Stimulated activated CD4-positive, alpha-beta T cell treated with anti-CD3 and anti-CD28 coated beads, Interleukin-1b, Interleukin-23, amount 100 ng/mL, for 1 hour (primary cell): ENCODE measurements at places on chromosomes 3 and 15.

DNA sequence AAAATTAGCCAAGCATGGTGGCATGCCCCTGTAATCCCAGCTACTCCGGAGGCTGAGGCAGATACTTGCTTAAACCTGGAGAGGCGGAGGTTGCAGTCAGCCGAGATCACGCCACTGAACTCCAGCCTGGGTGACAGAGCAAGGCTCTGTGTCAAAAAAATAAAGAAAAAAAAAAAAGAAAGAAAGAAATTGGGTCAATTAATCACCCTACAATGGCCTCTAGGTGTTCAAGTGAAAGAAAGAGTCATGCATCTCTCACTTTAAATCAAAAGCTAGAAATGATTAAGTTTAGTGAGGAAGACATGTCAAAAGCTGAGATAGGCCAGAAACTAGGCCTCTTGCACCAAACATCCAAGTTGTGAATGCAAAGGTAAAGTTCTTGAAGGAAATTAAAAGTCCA, 44.9 kb upstream of the GSK3B start:
- no peak for DNase-seq

- DNase-seq, result no peak
These were observed 18.2 kb upstream of the KIF23 start for GRCh38 chr15:69395991-69396390.

DNA sequence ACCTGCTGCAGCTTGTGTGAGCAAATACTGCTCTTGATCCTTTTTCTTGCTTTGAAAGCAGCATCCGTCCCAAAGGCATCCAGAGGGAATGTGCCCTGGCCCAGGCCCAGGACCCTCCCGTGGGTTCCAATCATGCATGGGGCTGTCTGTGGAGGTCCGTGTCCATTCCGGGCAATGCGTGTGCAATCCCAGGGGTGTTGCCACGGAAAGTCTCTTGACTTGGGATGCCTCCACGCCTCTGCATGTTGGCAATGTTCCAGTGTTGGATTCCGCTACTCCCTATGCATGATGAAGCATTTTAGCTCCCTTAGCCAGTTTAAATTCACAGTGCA, 105.7 kb downstream of the SNRPN start:
- no peak for DNase-seq

DNA sequence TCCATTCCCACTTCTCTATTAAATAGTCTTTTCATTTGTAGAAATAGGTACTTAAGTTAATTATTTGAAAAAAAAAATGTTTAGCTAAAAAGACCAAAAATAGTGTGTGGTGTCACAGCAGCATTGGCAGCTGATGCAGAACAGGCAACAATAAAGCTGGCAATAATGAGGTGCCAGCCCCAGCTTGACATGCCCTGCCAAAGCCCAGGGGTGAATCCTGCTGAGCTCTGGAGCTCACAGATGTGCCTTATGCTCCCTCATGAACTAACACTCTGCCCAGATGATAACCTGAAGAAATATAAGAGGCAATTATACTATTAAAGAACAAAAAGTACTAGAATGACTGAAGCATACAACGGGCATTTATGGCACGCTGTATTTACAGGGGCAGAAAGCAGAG, 63.8 kb downstream of the IGSF11 start:
- no peak for DNase-seq

GRCh38 chr15:62603742-62604141, 438.7 kb upstream of the C2CD4B start:
- no peak for DNase-seq

DNA sequence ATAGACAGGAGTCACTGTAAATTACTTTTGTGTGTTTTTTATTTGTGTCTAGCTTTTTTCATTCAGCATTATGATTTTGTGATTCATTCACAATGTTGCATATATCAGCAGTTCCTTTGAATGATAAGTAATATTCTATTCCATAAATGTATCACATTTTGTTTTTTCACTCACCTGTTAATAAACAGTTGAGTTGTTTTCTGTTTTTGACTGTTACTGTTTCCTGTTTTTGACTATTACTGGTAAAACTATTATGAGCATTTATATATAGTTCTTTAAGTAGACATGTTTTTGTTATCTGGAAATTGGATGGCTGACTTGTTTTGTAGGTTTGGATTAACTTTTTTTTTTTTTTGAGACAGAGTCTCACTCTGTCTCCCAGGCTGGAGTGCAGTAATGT, 138.4 kb downstream of the RSRC1 start:
- DNase-seq, result no peak

DNA sequence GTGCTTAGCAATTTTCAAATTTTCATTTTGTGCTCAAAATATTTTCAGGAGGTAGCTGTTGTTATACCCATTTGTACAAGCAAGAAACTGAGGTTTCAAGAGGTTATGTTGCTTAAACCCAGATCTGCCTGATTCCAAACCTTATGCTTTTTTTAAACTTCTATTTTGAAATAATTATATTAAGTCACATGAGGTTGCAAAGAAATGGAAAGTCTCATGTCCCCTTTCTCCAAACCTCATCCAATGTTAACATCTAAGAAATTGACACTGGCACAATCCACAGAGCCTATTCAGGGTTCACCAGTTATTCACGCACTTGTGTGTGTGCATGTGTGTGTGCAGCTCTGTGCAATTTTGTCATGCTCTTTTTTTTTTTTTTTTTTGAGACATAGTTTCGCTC, 35.1 kb downstream of the B3GNT5 start:
- DNase-seq, result no peak

DNA sequence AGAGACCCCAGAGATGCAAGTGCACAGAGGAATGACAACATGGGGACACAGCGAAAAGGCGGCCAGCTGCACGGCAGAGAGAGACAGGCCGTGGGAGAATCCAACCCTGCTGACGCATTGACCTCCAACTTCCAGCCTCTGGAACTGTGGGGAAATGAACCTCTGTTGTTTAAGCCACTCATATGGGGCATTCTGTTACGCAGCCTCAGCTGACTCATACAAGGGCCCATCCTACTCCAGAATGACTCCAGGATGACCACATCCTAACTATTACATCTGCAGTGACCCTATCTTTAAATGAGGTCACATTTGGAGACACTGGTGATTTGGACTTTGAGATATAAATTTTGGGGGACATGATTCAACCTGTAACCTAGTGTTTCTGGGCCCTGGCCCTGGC, 44.0 kb downstream of the KLF15 start:
- DNase-seq, result no peak
